ENCODE measurements at places on chromosomes 12 and 14. TPM values are rescaled to one million over a fixed set of nuclear protein-coding genes. Genes with fewer than 3 reads are reported as not detected.

DCN gene
- total RNA-seq = 2.9 TPM

CLSTN3 gene
- total RNA-seq = 85.6 TPM

KLHDC1 gene
- total RNA-seq = 1.9 TPM

GRCh38 chr12:8698132-8698851, 501 bp downstream of the RIMKLB start:
- DNase-seq = no peak

- DNase-seq = no peak
Measured at GRCh38 chr14:68473794-68474193, 319.1 kb downstream of the ZFP36L1 start.

DNA sequence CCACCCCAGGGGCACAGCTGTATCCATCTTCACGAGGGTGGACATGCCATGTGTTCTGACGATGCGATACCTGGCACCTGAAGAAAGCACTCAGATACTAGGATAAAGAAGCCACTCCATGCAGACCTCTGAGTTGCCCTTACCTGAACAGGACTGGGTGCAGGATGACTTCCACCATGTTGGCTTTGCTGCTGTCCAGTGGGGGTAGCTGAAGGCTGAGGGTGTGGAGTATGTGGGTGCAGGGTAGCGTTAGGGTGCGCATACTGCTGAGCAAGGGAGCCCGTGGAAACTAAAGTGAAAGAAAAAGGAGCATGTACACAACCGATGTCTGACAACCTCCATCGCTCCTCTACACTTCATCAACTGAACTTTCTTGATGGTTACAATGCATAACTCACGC, 51.3 kb downstream of the SH2B3 start:
- no peak for DNase-seq

GRCh38 chr12:5194306-5194705, 150.6 kb downstream of the KCNA5 start:
- no peak for DNase-seq

GRCh38 chr14:85856430-85856829, 326.5 kb downstream of the FLRT2 start:
- DNase-seq = no peak

DNA sequence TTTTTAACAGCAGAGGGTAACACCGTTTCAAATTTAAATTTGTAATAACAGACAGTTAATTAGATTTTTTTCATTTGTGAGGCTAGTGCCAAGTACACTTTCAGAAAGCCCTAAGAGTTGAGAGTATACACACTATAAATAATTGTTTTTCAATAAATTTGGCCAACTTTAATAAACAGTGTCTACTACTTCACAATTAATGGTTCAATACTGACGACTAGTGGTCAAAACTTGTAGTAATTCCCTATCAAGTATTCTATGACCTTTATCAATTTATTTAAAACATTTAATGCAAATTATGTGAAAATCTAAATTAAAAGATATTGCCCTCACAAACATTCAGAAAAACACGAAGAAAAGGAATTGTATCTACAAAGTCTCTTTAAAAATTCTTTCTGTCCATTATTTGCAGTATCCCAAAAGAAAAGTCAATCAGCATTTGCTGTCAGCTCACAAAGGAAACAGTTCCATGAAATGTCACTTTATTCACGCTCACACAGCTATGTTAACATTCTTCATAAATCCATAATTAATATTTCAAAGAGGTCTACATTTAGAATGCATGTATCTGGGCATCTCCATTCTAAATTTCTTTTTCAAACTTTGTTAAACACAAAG, 91.2 kb downstream of the CEP128 start:
- DNase-seq = no peak
